ENCODE measurements at places on chromosomes 3 and 15.

DNA sequence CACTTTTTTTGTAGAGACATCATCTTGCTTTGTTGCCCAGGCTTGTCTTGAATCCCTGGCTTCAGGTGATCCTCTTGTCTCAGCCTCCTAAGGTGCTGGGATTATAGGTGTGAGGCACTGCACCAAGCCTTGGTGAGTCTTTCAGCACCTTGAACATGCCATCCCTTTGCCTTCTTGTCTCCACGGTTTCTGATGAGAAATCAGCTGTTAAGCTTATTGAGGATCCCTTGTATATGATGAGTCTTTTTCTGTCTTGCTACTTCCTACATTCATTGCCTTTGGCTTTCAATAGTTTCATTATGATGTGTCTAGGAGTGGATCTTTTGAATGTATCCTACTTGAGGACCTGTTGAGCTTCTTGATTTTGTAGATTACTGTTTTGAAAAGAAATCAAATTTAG is 35.9 kb upstream of the TMCC1 start:
- no peak for DNase-seq

GRCh38 chr3:73423116-73423515 is 201.6 kb downstream of the PDZRN3 start:
- DNase-seq = no peak

GRCh38 chr15:85318048-85318731 is 62.2 kb upstream of the AKAP13 start:
- DNase-seq = peak; percentile 26

GRCh38 chr15:68846851-68847439 is 26.2 kb upstream of the ANP32A start:
- no peak for DNase-seq

GRCh38 chr3:72032441-72033135 is 247.6 kb upstream of the PROK2 start:
- DNase-seq = no peak

DNA sequence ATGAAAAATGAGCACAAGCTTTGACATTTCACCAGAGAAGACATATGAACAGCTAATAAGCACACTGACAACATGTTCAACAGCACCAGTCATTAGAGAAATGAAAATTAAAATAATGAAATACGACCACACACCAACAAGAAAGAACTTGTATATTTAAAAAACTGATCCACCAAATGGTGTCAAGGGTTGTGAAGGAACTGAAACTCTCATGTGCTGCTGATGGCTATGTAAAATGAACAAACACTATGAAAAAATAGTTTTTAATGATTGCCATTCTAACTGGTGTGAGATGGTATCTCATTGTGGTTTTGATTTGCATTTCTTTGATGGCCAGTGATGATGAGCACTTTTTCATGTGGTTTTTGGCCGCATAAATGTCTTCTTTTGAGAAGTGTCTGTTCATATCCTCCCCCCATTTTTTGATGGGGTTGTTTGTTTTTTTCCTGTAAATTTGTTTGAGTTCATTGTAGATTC is 193.8 kb downstream of the SCAPER start:
- no peak for DNase-seq

GRCh38 chr15:52095597-52096262 is 16.8 kb downstream of the BCL2L10 start:
- no peak for DNase-seq

GRCh38 chr3:159711560-159712333 is 276.9 kb upstream of the IL12A start:
- no peak for DNase-seq

DNA sequence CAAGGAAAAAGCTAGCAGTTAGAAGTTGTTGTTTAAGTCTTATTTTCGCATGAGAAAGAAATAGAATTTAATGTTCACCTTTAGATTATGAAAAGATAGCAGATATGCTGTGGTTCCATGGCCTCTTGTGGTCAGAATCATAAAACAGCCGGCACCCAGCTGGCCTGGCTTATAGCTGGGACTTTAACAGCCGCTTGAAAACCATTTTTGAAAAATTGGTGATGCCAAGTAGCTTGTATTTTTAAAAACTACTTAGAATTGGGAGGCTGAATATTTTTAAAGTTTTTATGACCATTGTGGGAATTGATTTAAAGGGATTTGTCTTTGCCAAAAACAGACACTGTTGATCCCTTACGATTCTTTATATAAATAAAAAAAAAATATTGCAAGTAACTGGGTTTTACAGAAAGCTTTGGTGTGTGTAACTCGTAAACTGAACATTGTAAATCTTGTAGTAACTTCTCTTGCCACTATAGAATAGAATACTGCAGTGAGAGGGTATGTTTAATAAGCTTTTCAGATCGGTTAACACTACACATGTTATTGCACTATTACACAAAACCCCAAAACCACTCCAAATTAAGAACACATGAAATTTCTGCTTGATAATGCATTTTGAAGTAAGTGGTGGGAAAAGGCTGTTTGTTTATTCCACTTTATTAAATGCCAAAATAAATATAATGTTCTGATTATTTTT is 6.6 kb downstream of the ARRDC4 start:
- no peak for DNase-seq

DNA sequence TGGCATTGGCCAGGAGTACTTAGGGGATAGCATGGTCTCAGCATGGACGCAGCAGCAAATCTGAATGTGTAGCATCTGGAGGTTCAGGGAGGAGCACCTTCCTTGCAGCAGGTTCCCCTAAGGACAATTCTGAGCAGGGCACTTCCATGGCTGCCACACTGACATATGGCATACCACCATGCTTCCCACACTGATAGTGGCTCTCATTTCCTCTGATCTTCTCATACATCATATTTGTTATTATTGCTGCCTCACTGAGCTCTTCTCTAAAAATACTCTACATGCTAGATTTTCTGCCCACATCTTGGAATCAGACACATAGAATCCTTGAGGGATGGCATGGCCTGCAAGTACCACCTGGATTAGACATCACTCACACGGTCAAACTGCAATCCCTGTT is 7.3 kb upstream of the MNS1 start:
- no peak for DNase-seq

DNA sequence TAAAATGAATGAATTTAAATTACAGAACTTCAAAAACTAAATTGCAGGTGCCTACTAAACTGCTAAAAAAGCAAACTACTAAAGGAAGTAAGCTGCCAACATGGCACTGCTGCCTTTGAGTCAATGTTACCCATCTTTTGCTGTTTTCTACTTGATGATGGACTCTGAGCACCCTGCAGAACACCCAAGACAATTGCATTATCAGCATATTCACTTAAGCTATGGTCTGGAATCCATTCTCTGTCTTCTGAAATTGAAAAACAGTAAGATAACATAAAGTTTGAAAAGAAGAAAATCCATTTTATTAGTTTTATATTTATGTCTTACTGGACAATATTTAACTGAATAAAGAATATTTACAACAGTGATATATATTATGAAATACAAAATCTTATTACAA is 91.4 kb downstream of the ZBBX start:
- DNase-seq = no peak

DNA sequence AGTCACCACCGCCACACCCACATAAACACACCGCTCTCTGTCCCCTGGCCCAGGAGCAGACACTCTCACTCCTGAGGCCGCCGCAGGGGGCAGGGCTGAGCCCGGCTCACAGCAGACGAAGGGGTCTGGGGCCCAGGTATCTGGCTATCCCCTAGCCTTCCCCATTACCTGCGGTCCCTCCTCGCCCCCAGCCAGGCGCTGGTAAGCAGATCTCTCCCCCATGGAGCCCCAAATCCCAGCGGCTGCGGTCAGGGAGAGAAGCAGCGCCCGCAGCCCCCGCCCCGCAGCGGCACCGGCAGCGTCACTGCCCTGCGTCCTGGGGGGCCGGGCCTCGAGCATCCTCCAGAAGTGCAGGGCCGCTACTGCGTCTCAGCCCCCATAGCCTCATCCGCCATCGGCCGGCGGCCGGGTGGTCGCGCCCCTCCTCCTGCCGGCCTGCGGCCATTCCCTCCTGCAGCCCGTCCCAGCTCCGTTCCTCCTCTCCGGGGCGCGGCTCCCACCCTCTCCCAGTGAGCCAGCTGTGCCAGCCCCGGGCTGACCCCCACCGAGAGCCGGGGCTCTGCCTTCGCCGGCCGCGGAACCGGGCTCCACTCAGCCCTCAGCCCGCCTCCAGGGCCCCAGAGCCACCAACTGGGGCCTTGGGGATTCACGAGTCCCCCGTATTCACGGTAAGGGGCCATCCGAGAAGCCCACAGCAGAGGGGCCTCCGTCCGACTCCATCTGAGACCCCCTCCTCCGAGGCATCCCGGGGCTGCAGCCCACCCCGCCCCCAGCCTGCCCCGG is 13.1 kb downstream of the TNK2 start:
- peak; percentile 71 for DNase-seq

GRCh38 chr15:99177679-99178078 is 71.7 kb downstream of the TTC23 start:
- DNase-seq = no peak

DNA sequence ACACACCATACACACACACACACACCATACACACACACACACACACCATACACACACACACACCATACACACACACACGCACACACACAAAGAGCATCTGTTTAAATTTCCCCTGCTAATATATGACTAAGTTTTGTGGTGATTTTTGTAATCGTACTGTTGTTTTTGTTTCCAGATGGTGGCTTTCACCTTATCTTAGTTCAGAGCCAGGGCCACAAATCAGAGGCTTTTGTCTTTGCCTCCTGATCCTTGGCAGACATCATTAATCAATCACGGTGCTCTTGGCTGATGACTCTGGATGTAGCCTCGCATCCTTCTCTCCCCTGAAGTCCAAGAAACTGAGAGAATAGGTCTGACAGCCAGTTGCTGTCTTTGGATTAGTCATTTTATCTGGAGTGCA is 52.1 kb downstream of the EDEM1 start:
- no peak for DNase-seq

DNA sequence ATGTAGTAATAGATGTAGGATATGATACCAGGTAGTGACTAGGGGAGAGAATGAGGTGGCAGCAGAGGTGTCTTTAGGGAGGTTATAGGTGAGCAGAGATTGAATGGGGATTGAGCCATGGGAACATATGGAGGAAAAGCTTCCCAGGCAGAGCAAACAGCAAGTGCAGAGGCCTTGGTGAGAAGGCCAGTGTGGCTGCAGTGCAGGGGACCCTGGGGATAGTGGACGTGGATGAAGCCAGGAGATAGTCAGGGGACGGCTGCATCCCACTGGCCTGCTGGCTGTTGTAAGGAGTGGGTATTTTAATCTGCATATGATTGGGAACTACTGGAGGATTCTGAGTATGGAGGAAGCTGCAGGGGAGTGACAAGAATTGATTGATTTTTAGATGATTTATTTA is 62.7 kb upstream of the TRAK1 start:
- DNase-seq = no peak

DNA sequence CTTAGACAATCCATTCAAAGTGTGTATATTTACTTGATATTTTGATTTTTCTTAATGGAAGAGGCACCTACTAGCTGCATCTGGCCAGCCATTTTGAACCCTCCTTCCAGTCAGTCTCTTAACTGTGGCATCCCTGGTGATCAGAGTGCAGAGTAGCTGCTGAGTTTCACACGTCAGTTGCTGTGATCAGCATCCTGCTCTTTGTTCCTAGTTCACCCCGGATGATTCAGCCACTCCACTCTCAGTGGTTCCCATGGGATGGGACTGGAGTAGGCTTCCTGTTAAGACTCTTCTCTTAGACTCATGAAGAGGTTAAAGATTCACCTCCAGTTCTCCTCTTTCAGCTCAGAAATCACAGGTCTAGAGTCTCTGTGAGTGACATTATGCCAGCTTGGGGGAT is 75.8 kb downstream of the STXBP5L start:
- DNase-seq = no peak

GRCh38 chr3:50559702-50560101 is 7.8 kb downstream of the C3orf18 start:
- no peak for DNase-seq

- no peak for DNase-seq
Observed at GRCh38 chr3:484341-484740, 287.8 kb downstream of the CHL1 start.
